ENCODE measurements at places on chromosomes 3 and 15.

GRCh38 chr3:127750226-127751031 lies 71.9 kb downstream of the MGLL start:
- DNase-seq: no peak

GRCh38 chr15:54566654-54567053 lies 588.4 kb downstream of the UNC13C start:
- no peak for DNase-seq

GRCh38 chr3:8286086-8286485 lies 215.5 kb upstream of the LMCD1 start:
- DNase-seq: no peak

DNA sequence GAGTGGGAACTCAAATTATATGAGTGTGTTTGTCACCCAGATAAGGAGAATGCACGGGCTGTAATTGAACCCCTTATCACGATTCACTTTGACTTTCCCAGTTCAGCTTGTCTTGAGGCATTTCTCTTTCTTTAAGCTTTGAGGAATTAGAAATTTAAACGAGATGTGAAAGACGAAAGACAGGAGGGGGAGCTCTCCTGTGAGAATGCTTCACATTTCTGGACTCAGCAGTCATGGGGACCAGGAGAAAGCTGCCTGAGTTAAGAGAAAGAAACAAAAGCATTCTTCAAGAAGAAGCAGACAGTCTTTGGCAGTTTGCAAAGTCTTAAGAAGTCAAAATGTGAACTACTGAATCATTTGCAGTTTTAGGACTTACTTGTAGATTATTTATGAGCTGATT lies 205.6 kb downstream of the NECTIN3 start:
- DNase-seq: no peak

DNA sequence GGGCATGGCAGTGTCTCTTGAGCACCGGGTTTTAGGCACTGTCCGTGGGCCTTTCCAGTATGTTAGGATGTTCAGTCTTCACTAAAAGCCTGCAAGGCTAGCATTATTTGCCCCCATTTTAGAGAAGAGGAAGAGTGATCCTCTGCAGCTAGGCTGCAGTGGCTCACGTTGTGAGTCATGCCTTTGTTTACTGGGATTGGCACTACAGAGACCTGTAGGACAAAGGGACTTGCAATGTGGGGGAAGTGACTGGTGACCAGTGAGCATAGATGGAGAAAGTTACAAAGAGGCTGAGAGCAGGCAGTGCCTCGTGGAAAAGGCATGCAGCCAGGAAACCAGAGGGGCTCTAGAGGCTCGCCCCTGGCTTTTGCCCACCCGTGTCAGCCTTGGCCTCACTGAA lies 26.8 kb upstream of the CPNE9 start:
- DNase-seq: no peak

Measured in stimulated activated naive CD4-positive, alpha-beta T cell treated with Interleukin-2 at 50 U/mL for 16 hours (primary cell).